ENCODE measurements at places on chromosomes 7 and 10.
A peak's percentile ranks its signal among the peaks of the same experiment; 100 is the strongest.

GRCh38 chr7:93877742-93878141 lies 12.8 kb downstream of the TFPI2 start:
- no peak for DNase-seq

GRCh38 chr7:82729172-82730030 lies 285.8 kb upstream of the CACNA2D1 start:
- DNase-seq: no peak

- no peak for DNase-seq
Measured at GRCh38 chr7:17434841-17435692, 136.6 kb downstream of the AHR start.

DNA sequence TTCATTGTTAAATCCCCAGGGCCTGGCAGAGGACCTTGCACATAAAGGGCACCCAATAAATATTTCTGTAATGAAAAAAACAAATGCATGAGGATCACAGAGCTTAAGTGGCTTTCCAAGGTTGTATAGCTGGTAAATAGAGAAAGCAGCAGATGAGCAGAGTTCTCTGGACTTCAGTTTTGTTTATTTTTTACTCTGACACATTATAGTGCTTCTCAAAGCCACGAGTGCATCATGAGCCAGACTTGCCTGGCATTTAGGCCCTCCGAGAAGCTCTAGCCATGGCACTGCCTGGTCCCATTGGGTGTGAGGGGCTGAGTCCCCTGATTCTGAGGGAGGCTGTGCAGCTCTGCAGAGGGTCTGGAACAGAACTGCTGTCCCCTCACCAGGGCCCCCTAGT lies 87.2 kb upstream of the ZNF32 start:
- DNase-seq: no peak

- no peak for DNase-seq
Measured at GRCh38 chr7:96135241-96135640, 186.7 kb downstream of the SLC25A13 start.

- no peak for DNase-seq
Measured at GRCh38 chr10:19968745-19969144, 152.5 kb downstream of the PLXDC2 start.

GRCh38 chr7:47087866-47088265 lies 494.0 kb downstream of the TNS3 start:
- DNase-seq: peak; percentile 28

- no peak for DNase-seq
Measured at GRCh38 chr7:96184783-96185182, 137.1 kb downstream of the SLC25A13 start.

DNA sequence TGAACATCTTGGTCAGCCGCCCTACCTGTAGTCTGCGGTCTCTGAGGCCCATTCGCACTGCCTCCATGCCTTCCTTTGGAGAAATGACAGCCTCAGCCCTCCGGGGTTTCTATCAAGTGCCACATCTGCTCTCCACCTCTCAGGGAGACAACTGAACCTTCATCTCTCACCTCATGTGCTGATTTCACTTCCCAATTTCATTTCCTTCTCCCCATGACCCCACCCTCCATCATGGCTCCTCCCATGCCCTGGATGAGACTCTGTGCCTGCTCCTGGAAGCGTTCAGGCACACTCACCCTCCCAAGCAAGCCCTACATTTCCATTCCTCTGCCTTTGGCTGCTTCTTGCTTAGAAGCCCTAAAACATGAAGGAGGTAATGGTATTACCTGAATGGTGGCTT lies 7.8 kb upstream of the SCD start:
- DNase-seq: no peak

GRCh38 chr7:1638215-1638661 lies 31.8 kb upstream of the ELFN1 start:
- DNase-seq: no peak

DNA sequence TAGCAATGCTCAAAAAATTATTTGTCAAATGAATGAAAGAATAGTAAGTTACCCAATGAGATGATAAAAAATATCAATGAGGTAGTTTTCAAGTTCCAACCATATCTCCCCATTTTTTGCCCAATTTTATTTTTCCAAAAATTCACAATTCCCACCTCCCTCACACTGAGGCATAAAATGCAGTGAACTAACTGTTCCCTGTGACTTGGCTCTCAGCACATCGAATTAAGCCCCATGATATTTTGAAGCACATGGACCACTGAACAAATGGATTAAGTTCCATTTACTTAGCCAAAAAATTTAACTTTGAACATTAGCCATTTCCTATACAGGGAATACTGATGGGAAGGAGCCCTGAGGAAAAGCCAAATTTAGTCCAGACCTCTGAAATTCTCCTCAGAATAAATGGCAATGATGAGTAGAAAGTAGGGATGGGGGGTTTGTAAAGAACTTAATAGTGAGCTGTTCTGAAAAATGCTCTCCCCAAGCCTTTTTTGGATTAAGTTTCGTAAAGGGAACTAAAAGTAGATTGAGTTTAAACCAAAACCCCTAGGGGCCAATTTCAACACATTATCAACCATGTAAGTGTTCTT lies 166.3 kb upstream of the GRM3 start:
- DNase-seq: no peak

DNA sequence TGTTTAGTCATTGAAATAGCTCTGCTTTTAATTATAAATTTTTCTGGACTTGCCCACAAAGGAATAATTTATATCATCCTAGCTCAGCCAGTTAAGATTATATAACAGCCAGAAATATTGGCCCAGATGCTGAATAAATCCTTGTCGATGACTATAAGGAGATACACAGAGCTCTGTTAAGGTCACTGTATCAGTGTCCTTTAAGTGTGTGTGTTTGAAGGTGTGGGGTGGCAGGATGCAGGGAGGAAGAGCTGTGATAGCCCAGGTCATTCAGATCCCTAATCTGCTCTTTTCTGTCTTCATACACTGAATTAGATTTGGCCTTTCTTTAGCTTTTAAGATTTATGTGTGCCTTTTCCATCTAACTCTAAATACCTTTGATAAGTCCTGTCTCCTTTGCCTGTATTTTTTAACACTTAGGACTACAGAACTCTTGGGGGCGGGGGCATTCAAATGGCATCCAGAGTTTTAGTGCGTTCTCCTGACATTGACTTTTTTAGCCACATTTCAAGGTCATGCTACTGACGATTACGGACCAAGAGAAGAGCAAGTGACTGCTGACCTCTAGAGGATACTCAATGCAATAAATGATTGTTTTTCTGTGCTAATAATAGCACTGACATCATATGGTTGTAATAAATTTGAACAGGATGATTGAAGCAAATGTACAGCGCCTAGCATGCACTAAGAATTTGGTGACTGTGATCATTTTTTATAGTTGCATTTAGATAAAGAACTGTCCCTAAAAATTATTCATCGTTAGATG lies 172.3 kb downstream of the CACNB2 start:
- peak; percentile 0 for DNase-seq

- DNase-seq: no peak
Measured at GRCh38 chr10:104488439-104488832, 134.8 kb downstream of the CFAP58 start.

DNA sequence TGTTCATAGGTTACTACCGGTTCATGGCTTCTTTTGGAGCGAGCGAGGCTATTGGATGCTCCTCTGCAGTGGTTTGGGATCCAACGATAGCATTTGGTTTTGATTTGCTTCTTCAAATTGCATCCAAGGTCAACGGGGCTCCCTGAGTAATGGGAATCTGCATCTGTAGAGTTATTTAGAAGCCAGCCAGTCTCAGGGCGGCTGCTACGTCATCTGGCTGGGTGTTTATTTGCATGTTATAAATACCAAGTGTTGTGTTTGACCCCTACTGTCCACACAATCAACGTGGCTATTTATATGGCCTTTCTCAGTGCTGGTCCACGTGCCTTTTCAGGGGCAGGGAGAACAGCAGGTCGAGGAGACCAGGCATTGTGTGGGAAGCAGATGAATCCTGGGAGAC lies 137.7 kb downstream of the PRPF18 start:
- DNase-seq: no peak

DNA sequence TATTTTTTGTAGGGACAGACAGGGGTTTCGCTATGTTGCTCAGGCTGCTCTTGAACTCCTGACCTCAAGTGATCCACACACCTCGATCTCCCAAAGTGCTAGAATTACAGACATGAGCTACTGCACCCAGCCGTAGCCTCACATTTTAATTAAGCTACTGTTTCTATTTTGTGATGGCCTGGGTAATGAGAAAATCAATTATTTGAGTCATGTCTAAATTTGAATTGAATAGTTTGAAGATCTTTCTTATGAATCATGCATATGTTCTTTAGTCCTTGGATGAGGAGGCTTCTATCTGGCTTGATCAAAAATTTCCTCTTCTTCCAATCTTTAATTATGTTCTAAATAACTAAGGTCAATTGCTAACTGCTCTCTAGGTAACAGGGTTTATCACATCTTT lies 175.0 kb downstream of the REEP3 start:
- no peak for DNase-seq

DNA sequence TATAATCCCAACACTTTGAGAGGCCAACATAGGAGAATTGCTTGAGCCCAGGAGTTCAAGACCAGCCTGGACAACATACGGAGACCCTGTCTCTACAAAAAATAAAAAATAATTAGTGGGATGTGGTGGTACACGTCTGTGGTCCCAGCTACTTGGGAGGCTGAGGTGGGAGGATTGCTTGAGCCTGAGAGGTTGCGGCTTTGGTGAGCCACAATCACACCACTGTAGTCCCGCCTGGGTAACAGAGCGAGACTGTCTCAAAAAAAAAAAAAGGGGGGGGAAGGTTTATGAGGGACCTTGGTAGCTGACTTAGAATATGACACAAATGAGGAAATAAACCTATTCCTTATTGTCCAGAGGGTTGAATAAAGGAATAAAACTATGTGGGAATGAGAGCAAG lies 30.8 kb downstream of the SCD start:
- no peak for DNase-seq

- DNase-seq: no peak
Measured at GRCh38 chr10:127322286-127322685, 125.9 kb upstream of the INSYN2A start.

DNA sequence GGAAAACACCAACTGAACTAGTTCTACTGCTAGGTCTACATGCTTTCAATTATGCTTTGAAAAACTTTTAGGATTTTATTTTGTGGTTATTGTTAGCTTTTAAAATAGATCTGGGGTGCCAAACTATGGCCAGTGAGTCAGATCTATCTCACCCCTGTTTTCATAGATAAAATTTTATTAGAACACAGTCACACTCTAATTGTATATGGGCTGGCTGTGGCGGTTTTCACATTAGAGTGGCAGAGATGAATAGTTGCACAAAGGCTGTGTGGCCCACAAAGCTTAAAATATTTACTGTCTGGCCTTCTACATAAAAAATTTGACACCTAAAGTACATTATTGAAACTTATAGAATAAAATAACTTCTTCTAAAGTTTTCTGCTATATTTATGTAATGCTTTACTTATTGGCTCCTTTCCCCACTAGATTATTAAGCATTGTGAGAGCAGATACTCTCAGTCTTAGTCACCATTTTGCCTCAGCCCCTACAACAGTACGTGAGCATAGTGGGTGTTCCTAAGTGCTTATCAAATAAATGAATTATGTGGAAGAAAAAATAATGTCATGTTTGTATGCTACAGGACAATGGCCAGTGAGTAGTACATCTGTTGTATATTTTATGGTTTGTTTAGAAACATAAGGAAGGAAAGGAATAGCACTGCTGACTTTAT lies 5.4 kb upstream of the SUV39H2 start:
- no peak for DNase-seq

DNA sequence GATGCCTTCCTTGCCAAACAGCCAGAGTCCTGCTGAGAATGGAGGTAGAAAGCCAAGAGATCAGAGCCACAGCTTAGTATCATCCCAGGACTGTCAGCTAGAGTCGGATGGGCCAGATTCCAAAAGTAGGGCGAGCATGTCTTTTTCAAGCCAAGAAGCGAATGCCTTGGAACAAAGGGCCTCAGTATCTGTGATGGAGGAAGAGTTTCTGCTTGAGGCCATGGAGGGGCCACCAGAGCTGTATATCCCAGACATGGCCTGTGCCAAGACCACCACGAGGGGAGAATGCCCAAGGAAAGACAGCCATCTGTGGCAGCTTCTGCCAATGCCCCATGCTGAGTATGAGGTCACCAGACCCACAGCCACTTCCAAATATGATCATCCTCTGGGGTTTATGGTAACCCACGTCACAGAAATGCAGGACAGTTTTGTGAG lies 44.3 kb upstream of the PPP1R17 start:
- no peak for DNase-seq

- no peak for DNase-seq
Measured at GRCh38 chr7:17593819-17594419, 295.5 kb downstream of the AHR start.

GRCh38 chr10:124042656-124043309 lies 50.6 kb downstream of the CHST15 start:
- no peak for DNase-seq

DNA sequence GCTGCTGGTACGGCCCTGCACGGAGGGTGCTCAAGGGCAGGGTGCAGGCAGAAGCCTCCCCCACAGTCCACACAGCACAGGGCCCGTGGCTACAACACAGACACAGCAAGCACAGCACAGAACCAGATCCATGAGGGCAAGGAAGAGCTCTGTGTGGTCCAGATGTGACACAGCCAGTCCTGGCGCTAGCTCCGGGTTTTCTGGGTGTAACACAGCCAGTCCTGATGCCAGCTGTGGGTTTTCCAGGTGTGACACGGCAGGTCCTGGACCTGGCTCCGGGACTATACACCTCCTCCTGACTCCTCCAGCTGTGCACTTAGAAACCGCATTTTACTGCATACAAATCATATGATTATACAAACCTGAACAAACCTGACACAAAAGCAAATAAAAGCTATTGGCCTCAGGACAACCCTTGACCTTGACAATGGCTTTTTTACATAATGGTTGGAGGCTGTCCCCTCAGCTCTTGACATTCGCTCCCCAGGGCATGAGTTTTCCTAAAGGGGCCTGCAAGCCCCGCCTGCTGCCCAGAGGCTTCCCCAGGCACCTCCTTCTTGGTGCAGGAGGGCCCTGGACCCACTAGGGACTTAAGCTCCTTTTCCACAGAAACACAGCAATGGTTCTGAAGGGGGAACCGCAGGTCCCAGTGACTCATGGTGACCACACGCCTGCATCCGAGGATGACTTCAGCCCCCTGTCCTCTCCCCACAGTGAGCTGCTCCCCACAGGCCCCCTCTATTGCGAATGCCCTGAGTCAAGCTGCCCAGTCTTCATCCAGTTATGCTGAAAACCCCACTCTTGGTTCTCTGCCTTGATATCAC lies 209.6 kb downstream of the PTPRN2 start:
- no peak for DNase-seq

DNA sequence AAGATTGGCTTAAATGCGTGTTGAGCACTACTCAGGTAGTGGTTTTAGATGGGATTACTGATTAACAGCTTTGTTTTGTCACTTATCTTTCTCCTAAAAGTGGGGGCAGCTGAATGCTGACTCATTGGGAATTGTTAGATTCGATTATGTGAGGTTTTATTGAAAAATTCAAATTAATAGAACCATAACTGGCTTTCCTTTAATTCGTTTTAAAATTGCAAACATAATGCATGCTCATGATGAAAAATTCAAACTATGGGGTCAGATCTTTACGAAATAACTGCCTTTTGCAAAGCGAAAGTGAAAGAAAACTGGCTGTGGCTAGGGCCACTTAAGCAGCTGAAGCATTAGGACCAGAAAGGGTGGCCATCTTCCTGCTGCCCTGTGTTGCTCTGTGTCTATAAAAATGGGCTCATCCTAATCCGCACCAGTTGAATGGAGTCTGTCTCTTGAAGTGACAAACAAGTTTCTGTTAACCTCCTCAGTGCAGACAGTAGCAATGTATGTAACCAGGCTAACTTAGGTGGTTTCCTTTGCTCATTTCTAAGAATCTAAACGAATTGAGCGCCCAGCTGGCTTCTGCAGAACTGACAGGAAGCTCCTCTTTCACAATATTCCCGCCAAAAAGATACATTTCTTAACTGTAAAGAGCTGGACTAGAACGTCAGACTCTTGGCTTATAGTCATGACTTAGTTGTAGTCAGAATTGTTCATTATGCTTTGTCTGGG lies 27.8 kb downstream of the DENND10 start:
- DNase-seq: no peak
